ENCODE measurements at places on chromosomes 2 and 18. TPM values are rescaled to one million over a fixed set of nuclear protein-coding genes. Genes with fewer than 3 reads are reported as not detected.

Gene FAM237A
- total RNA-seq = not detected

Gene CYS1
- not detected for total RNA-seq

Gene COBLL1
- 37.1 TPM for total RNA-seq

Gene COL3A1
- total RNA-seq = not detected

Gene CXCR1
- total RNA-seq = 0.12 TPM

Gene COMMD1
- total RNA-seq = 33.8 TPM

Gene CD8B2
- not detected for total RNA-seq

GRCh38 chr2:219171231-219171651 lies 1.4 kb upstream of the SLC23A3 start:
- peak; percentile 57 for DNase-seq

DNA sequence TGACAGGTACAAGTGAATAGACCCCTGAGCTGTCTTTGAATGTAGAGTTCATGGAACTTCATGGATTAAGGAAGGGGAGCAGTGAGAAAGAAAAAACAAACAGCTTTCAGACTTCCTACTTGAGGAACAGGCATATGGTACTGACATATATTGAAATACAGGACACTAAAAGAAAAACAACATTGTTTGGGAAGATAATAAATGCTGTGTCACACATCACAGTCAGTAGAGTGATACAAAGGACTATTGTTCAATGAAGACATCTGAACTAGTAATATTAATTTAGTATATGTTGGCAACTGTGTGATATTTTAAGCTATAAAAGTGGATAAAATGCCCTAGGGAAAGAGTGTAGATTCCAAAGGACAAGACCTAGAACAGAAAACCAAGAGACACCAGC lies 3.3 kb downstream of the DSC2 start:
- DNase-seq = no peak

DNA sequence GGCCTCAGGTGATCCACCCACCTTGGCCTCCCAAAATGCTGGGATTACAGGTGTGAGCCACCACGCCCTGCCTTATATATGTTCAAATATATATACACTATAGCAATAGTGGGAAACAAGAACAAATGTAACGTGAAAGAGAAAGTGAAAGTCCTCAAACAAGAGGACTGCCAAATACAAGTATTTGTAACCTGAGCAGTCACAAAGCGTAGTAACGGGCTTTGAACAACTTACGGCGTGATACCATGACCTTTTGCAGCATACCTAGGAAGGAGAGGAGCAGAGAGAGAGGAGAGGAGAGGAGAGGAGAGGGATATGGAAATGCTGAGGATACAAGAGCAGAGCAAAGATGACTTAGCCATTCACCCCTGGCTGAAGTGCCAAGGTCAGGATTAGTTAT lies 113.8 kb upstream of the RGPD4 start:
- DNase-seq = no peak

DNA sequence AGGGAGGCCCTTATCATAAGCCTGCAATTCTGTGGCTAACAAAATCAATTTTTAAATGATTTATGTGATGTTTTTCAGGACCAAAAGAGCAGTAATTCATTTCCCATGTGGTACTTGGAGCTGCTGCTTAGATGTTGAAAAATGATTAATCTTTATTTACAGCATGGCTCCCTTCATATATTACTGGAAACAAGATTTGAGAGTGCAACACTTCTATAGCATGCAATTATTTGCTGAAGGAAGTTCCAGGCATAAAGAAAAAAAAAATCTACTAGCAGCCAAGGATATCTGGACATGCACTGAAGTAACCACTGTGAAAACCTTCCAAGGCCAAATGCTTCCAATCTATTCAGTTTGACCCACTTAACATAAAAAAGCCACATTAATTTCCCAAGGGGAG lies 186.3 kb downstream of the SLC8A1 start:
- DNase-seq = no peak

DNA sequence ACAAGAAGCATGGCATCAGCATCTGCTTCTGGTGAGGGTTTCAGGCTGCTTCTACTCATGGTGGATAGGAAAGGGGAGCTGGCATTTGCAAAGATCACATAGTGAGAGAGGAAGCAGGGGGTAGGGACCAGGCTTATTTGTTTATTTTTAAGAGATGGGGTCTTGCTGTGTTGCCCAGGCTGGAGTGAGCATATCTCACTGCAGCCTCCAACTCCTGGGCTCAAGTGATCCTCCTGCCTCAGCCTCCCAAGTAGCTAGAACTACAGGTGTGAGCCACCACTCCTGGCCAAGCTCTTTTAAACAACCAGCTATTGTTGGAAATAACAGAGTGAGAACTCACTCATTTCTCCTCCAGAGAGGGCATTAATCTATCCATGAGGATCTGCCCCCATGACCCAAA lies 269.4 kb upstream of the FBXO11 start:
- DNase-seq = no peak

- peak; percentile 8 for DNase-seq
Observed at GRCh38 chr2:86064006-86064405, 41.7 kb downstream of the POLR1A start.

DNA sequence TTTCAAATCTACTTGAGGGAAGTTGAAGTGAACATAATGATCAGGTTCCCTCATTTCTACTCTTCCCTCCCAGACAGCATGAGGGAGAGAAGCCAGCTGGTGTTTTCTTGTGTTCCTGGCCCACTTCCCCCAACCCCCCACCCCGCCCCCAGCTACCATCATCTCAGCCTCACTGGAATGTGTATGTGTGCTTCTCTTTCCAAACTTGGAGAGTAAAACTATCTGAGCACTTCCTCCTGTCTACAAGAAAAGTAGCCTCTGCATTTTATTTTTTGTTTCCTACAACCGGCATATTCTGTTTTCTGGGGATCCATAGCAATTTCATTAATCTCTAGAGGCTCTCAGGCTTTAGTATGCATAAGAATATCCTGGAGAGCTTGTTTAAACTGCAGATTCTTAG lies 53.6 kb upstream of the GRHL1 start:
- DNase-seq = no peak

- DNase-seq = no peak
Observed at GRCh38 chr2:95165030-95165370, 609 bp upstream of the ZNF2 start.
